ENCODE measurements at places on chromosomes 13 and 19. TPM values are rescaled to one million over a fixed set of nuclear protein-coding genes. Genes with fewer than 3 reads are reported as not detected.

The EPS8L1 gene
- total RNA-seq: 16.3 TPM

The NMRK2 gene
- total RNA-seq: 1.8 TPM

The PTPRS gene
- total RNA-seq: 356 TPM

The FAAP24 gene
- not detected for total RNA-seq

The OR4F17 gene
- not detected for total RNA-seq

The CAMSAP3 gene
- total RNA-seq: 0.85 TPM

Data from thoracic aorta (tissue), 2 donors.